ENCODE measurements at places on chromosomes 3 and 15.

GRCh38 chr15:38620851-38621594 is 56.4 kb upstream of the RASGRP1 start:
- no peak for DNase-seq

GRCh38 chr3:193851941-193852674 is 259.1 kb downstream of the OPA1 start:
- DNase-seq = no peak

DNA sequence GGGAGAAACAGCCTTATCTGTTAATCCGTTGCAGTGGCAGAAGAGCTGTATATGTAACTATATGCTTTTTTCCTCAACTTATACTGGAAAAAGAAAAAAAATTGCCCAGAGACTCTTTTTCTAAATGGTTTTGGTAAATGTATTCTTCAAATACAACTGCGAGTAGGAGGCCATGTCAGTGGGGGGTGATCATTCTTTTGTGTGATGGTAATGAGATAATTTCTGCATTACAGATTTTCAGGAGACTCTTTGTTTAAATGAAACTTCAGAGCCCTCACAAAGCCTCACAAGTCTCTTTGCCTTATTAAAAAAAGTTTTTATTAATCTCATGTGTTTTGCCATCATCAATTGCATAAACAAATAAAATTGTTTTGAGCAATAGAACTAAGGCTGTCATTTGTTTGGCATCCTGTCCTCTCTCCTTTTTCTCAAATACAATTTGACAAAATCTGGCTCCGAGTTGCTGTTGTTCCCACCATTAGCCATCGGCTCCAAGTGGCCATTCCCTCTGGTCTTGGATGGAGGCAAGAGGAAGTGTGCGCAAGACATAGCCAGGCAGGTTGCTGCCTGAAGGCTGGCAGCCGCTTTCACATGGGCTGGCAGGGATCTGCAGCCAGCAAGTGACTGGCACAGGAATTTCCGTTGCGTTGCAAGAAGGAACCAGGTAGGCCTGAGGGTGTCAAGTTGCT is 116.7 kb downstream of the FNDC3B start:
- no peak for DNase-seq

GRCh38 chr3:195522254-195523023 is 20.7 kb downstream of the PPP1R2 start:
- no peak for DNase-seq

DNA sequence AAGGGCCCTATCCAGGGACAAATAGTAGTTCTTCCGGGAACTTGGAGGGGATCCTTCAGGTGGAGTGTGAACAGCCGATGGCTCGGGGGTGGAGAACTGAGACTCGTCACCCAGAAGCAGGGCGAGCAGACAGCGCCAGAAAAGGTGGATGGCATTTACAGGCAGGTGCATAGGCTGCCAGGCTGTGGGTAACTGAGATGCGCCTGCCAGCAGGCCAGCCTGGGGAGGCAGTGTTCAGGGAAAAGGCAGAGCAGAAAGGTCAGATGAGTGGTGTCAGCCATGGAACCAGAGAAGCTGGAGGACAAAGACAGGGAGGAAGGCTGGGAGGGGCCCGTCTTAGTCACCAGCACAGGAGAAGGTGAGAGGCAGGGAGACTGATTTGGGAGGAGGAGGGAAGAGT is 53.0 kb upstream of the SEC22A start:
- no peak for DNase-seq

DNA sequence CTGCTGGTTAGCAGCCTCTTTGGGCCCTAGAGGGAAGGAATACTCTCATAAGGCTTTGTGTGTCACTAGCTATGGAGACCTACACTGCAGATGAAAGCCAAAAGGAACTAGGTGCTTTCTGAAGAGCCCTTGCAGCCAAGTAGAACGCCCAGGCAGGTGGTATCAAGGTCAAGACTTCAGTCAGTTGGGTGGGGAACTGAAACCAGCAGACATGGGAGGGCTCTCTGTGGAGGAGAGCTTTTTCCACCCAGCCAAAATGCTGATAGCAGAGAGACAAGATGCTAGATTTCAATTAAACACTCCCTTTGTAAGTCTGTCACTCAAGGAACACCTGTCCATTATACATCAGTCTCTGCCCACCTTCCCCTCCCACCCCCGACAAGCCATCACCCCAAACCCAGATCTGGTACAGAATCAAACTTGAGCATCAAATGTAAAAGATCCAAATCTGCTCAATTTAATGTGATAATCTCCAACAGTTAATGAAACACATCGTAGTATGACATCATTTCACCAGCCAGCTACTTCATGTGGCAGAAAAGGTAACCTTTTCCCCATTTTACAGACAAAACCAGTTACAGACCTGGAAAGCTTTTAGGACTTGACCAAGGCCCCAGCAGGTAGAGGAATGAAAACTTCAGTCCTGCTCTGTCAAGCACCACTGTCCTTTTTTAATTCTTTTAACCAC is 14.6 kb downstream of the MRPS25 start:
- no peak for DNase-seq

- no peak for DNase-seq
These were observed 50.0 kb downstream of the ROPN1B start for GRCh38 chr3:126018995-126019394.

DNA sequence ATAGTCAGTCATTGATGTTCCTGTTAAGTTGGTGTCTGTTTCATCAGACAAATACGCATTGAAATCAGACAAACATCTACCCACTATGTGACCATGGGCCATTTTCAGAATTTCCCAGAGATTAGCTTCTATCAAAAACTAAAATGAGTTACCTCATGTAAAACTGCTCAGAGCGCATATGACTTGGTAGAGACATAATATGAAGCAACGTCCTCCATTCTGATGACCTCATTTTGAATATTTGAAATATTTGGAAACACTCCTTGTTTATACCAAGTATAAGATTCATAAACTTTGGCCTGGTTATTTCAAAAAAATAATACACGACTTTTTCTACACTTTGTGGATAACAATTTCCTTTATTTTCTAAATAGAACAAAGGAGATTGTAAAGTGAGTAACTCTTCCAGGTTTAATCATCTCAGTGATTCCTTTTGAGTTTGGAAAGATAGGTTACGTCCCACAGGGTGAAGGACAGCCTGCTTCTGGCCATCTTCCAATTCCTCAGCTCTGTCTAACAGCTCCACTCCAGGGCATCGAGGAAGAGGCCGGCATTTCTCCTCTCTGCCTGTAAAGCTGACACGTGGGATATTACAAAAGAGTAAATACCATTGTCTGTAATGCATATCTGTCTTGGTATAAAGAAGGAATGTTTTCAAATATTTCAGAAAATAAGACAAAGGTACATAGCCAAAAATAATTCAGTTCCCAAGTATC is 122.6 kb downstream of the CADM2 start:
- DNase-seq = no peak

DNA sequence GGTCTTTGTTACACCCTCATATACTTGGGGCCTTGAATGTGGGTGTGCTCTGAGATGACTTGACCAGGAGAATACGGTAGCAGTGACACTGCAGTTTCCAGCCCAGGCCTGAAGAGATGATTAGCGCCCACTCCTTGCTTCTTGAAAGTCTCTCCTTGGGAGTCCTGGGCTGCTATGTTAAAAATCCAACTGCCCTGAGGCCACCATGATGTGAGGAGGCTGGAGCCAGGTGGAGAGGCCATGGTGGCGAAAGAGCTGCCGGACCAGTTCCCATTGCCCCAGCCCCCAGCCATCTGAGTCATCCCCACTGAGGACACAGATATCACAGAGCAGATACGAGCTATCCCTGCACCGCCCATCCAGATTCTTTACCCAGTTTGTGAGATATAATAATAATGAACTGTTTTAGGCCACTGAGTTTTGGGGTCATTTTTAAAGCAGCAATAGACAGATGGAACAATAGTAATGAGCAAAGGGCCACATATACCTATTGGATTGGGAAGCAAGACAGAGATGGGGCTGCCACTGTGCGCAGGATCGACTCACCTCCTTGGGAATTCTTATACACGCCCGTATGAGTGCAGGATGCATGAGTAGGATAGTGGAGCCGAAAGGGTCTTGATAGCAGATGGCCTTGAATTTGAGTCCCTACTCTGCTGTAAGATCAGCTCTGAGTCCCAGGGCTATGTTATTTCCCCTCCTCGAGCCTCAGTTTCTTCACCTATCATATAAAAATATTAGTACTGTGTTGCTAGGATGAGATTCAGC is 12.1 kb upstream of the GATA2 start:
- DNase-seq = no peak

All from stimulated activated CD8-positive, alpha-beta memory T cell treated with anti-CD3 and anti-CD28 coated beads, Interleukin-12 subunit alpha, Interleukin-12 subunit beta, amount 100 ng/mL, for 4 hours (primary cell).